Naive thymus-derived CD4-positive, alpha-beta T cell (primary cell): ENCODE measurements at places on chromosomes 12 and 14.

- no peak for DNase-seq
These were observed 1.4 kb downstream of the CALCOCO1 start for GRCh38 chr12:53725824-53726223.

DNA sequence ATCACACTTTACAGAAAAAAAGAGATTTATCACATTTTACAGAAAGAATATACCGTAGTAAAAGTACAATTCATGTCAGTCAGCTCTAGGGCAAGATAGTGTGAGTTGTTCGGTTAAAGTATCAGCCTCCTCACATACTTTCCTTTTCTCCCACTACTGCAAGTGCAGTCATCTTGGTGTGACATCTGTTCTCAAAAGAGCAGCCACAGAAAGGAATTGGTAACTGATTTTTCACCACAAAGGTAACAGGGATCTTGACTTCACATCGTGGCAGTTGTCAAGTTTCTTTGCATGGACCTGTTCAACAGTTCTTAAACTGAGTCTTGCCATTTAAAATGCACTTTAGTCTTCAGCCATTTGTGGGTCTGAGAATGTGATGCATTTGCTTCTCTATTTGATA, 5.0 kb upstream of the E2F7 start:
- DNase-seq = no peak

DNA sequence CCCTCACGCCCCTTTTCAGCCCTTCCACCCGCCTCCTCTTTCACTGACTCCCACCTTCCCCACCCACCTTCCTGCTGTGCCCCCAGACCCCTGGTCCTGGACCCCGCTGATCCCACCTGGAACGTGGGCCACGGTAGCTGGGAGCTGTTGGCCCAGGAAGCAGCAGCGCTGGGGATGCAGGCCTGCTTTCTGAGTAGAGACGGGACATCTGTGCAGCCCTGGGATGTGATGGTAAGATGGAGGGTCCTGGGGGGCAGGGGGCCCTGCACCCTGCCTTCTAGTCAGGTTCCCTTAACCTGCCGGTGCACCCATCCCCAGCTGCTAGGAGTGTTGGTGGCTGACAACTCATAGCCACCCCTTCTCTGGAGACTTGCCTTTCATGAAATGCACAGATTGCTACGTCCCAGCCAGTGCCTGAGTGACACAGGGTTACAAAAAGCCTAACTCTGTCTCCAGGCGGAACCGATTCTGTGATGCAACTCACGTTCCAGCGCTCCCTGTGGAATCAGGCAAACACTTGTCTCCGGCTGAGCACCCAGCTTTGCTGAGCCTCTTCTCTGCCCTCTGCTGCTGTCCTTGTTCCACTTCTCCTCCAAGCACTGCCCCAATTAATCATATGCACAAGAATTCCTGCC, 15.0 kb upstream of the OAS2 start:
- DNase-seq = no peak

DNA sequence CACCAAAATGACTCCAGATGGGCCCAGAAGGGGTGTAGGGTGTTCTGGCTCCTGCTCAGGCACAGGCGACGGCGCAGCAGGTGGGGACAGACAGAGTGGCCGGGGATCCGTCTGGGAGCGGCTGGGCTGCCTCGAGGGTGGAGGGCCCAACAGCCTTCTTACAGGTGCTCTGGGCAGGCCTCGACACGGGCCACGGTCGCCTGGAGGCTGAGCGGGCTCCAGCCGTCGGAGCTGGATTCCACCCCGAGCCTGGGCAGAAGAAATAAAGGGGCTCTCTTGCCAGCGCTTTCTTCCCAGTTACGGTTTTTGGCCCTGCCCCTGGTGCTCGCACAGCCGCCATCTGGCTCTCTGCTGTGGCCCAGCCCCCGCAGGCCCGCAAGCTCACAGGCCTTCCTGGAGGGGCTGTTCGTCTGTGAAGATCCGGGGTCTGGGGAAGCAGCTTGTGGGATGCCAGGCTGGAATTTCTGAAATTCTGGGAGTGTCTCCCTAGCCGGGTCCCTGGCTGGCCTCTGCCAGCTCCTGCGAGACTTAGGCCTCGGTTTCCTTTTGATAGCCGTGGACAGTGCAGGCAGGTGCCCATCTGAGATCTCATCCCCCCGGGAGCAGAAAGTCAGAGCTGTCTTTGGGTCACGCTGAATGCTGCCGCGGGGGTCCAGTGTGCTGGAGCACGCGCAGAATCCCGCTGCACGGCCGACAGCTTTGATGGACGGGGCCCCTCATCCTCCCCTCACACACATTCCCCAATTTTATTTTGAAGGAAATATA, 122.7 kb downstream of the PAPOLA start:
- no peak for DNase-seq
